ENCODE measurements at places on chromosomes 1 and 21.

DNA sequence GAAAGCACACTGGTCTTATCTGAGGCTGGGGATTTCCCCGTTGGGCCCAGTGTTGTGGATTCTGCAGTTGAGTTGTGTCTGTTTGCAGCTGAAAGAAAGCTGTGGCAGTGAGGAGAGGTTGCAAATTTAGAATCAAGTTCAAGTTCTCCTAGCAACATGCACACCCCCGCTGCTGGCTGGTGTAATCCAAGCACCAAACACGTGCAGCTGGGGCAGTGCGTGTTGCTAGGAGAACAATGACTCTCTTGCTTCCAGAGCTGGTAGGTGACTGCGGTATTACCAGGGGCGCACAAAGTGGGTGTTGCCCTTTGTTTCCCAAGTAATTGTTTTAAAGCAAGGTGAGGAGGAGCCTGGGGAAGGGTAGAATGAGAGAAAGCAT lies 91.5 kb downstream of the IER5 start:
- DNase-seq: no peak

- no peak for DNase-seq
Observed at GRCh38 chr1:201891451-201892045, 2.9 kb downstream of the SHISA4 start.

- no peak for DNase-seq
Observed at GRCh38 chr1:36080236-36080635, 3.7 kb upstream of the TEKT2 start.

DNA sequence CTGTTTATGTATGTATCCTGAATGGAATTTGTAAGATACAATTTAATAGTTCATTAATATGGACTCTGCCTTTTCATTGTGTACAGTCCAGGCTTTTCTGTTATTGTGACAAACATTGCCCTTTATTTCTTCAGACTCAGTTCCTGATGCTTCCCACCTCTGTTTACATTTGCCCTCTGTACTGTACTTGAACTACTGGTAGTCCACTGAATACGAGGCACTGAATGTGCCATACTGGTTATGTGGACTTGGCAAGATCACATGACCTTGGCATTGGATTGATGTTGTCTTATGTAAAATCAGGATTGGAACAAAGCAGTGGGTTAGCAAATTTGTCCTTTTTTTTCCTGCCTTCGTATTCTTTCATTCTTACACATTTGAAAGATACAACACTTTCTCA lies 27.8 kb downstream of the RALGPS2 start:
- DNase-seq: no peak

GRCh38 chr21:29168891-29169315 lies 38.5 kb downstream of the MAP3K7CL start:
- DNase-seq: no peak

Measured in activated CD8-positive, alpha-beta memory T cell treated with anti-CD3 and anti-CD28 coated beads for 1 hour (primary cell).